ENCODE measurements at places on chromosomes 12 and 14.

GRCh38 chr14:100894416-100894815 is 9.1 kb downstream of the RTL1 start:
- DNase-seq, result no peak

DNA sequence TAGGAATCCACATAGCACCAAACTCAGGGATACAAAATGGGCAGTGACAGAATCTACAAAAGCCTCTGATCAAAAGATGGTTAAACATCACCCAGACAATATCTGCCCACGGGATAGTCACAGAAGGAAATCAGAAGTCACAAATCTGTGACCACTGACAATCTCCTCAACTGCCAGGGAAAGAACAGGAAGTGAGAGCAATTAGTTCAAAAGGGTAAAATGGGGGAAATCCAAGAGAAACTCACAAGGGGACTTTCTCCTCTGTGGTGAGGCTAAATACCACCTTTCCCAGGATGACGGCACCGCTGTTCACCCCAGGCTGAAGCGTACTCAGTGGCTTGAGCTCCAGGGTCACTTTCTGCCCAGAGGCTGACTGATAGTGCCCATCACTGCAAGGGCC is 10.7 kb downstream of the TTC5 start:
- peak; percentile 36 for DNase-seq

DNA sequence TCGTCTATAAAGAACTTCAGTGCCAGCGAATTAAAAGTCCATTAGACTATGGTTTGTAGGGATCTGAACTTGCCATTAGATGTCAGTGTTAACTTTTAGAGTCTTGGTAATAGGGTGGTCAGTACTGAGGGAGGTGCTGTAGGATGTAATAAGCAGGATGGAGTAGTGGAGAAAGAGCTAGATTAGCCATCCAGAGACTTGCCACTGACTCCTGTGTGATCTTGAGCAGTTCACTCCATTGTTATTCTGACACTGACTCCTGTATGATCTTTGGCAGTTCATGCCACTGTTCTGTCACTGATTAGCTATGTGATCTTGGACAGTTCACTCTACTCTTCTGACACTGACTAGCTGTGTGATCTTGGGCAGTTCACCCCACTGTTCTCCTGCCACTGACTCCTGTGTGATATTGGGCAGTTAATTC is 133.6 kb downstream of the TTLL5 start:
- DNase-seq, result no peak

GRCh38 chr14:69945912-69946311 is 66.7 kb downstream of the SMOC1 start:
- DNase-seq, result no peak

GRCh38 chr12:2277492-2278155 is 224.8 kb downstream of the CACNA1C start:
- no peak for DNase-seq

GRCh38 chr12:122394626-122395194 is 27.8 kb downstream of the CLIP1 start:
- no peak for DNase-seq
